ENCODE measurements at places on chromosomes 2 and 18.

GRCh38 chr2:234913208-234913626 is 38.6 kb upstream of the SH3BP4 start:
- no peak for DNase-seq

DNA sequence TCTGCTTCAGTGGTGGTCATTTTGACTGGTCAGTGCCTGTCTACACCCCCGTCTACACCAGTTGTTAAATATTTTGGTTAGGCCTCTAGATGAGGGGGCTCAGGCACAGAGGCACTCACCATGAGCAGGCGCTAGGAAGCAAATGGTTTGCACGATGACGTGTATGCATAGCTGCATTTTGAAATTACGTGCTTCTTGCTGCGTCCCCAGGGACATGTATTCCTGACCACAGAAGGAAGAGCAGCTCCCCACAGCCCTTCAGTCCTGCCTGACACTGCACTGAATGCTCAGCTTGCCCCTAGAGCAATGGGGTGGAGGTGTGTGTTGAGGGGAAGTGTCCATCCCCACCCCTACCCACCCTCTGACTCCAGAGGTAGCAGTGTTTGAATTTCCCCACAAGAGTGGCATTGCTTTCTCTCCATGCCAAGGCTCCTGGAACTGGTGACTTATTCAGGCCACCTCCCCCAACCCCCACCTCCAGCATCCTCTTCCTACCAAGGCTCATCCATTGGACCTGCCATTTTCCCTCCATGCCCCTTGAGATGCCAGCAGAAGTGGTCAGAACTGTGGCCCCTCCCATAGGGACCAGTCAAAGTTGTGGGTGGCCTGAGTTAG is 11.4 kb upstream of the ZAP70 start:
- no peak for DNase-seq

GRCh38 chr2:29688429-29688828 is 233.0 kb downstream of the ALK start:
- no peak for DNase-seq

- no peak for DNase-seq
Observed at GRCh38 chr18:75859533-75859932, 432.0 kb upstream of the SMIM21 start.

DNA sequence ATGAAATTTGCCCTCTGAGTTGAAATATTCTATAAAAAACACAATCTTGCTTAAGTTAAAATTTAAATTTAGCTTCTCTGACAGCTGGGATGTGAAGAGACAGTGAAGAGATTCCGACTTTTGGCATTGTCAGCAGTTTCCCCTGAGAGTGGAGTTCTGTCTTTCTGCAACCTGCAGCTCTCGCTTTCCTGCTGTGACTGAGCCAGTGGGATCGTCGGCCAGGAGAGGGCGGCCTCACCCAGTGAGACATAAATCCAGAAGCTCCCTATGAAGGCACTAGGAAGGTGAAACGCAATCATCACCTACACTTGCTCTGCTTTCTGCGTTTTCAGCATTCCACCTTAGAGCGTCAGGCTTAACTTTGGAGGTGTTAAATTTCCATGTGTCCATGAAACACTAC is 75.4 kb upstream of the HNMT start:
- DNase-seq = no peak

Measured in activated CD4-positive, alpha-beta T cell treated with anti-CD3 and anti-CD28 coated beads for 1 hour (primary cell).